ENCODE measurements at places on chromosomes 5 and 9. TPM values are rescaled to one million over a fixed set of nuclear protein-coding genes. Genes with fewer than 3 reads are reported as not detected.

FLT4 gene
- total RNA-seq: 0.03 TPM

IL3 gene
- total RNA-seq: not detected

HRH2 gene
- 0.05 TPM for total RNA-seq

ANKRD31 gene
- 0.32 TPM for total RNA-seq

LAMC3 gene
- total RNA-seq: 1.5 TPM

TNFSF8 gene
- not detected for total RNA-seq

DRD1 gene
- total RNA-seq: not detected

SPATA31A3 gene
- 0.05 TPM for total RNA-seq

RAPGEF6 gene
- 16.3 TPM for total RNA-seq

CDKN2B gene
- not detected for total RNA-seq

ELAVL2 gene
- total RNA-seq: 2.3 TPM

POLR1E gene
- total RNA-seq: 65.9 TPM

All from A375 (cell line).